ENCODE measurements at places on chromosomes 16 and 17.

GRCh38 chr16:58346831-58347371, 45.4 kb upstream of the GINS3 start:
- DNase-seq = no peak

DNA sequence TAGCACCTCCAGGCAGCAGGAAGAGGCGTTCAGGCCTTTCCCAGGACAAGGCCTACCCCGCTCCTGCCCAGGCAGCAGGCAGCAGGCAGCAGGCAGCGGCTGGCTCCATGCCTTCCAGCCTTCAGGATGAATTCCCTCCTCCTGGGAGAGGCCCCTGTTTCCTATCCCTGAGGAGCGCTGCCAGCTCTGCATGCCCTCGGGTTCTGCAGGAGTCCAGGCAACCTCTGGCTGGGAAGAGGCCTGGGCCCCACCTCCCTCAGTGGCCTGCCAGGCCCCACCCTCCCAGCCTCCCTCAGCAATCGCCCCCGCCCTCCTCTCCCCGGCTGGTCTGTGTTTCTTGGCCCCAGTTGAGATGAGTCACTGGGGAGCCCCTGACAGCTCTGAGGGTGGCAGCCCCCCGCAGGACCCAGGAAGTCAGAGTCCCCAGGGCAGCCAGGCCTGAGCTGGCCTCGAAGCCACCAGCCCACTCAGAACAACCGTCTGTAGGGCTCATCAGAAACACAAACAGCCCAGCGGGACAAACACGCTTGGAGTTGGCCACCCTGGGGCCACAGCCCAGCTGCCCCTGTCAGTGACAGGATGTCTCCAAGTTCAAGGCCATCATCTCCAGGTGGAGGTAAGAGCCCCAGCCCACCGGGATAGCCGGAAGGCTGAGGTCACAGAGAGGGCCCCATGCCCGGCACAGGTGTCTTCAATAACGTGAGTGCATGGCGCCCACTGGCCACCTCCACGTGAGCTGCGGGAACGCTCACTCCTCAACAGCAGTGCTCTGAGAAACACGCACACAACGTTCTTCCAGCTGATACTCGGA, 39.5 kb upstream of the CIBAR2 start:
- no peak for DNase-seq

DNA sequence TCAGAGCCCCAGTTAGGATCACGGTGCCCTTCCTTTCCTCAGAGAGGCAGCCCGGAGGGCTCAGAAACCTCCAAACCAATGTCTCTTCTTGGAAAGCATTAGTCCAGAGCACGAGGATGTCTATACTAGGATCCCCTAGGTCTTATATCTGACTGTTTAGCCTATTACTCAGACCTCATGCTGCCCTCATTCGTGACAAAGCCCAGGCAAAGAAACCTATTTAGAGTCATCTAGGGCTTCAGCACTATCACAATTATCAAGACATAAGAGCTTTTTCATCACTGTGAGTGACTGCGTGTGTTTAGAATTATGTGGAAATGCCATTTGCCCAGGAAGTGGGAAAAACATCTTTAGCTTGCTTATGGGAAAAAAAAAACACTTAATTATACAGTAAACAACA, 159.8 kb upstream of the NOL11 start:
- DNase-seq = no peak

DNA sequence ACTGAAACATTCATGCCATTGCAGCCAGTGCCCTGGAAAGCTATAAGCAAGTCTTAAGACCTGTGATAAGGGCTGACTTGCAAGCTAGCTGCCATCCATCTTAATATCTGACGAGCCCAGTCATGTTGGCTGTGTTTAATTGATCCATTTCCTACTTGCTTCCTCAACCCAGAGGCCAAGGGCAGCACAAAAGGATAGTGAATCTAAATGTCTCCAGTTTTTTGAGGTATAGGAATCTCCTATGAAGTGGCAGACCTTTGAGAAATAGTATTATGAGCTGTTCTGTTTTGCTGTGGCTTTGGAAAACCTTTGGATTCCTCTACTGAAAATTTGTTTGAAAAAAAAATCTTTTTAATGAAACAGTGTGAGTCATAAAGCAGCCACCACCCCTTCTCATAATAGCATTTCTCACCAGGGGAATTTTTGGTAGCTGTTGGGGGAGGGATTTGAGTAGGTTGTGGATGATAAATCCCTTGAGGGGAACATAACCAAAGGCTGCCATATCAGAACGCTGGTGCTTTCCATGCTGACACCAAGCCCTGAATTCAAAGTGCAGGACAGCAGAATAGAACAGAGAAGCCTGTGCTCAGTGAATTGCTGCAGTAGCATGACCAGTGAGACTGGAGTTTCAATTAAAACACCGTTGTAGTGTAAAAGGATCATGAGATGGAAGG, 12.9 kb downstream of the ZNRF1 start:
- DNase-seq = peak; percentile 49

DNA sequence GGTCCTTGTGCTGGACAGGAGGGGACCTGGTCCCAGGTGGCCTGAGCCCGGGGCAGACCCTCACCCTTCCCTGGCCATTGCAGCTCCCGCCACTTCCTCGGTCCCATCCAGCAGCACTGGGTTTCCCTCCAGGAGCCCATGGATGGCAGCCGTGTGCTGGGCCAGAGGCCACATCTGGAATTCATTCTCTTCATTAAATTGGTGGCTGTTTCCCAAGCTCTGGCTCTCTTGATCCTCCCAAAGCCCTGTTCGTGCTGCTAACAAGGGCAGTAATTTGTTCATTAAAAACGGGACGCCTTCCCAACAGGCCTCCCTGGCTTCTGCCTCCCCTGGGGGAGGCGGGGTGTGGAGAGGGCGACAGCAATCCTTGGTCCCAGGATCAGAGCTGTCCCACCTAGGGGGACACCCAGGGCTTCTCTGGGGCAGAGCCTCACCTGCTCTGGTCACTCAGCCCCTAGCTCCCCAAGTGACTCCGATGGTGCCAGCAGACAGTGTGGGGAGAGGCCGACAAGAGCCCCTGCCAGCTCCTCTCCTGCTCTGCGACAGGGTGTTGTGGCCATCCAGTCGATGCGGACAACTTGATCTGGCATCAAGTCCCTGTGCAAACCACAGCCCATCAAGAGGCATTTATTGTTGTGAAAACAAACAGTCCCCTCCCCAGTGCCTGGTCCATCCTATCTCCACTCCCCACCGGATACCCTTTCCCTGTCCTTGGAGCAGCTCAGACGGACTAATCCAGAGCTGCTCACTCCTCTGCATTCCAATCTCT, 44.0 kb downstream of the SDK2 start:
- no peak for DNase-seq

DNA sequence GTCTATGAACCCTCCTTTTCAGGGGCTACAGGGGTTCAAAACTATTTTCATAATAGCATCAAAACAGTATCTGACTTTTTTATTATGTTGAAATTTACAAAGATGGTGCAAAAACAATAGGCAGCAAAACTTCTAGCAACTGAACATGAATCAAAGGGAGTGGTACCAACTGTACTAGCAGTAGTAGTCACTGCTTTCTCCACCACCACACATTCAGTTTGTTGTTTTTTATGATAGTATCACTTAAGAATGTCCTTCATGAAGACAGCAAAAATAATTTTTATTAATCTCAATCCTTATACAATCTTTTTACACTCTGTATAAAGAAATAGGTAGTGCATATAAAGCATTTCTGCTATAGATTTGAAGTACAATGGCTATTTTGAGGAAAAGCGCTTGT, 47.6 kb downstream of the MED13 start:
- no peak for DNase-seq

- DNase-seq = no peak
Measured at GRCh38 chr17:37521821-37522220, 32.1 kb downstream of the DUSP14 start.

- DNase-seq = no peak
Measured at GRCh38 chr17:40351359-40352236, 12.9 kb downstream of the GJD3 start.

GRCh38 chr16:9094011-9094846, 2.8 kb downstream of the HAPSTR1 start:
- DNase-seq = no peak
